ENCODE measurements at places on chromosomes 5 and 9. TPM values are rescaled to one million over a fixed set of nuclear protein-coding genes. Genes with fewer than 3 reads are reported as not detected.
A peak's percentile ranks its signal among the peaks of the same experiment; 100 is the strongest.

DNA sequence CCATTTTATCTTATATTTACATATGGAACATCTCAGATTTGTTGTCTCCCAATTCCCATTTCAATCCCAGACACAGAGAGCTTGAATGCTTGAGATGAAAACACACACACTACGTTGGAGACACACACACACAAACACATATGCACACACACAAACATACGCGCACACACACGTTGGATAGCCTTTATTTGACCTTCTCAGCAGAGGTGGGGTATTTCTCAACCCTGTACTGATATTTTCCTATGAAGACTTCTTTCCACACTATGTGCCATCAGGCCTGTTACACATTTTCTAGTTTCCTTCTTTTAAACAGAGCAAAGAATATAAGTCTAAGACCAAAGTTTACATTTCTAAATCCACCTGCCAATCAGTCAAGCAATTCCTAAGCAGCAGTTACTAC is 291.0 kb downstream of the TAF11L14 start:
- no peak for DNase-seq

- no peak for DNase-seq
Measured at GRCh38 chr5:142342128-142342981, 17.5 kb upstream of the SPRY4 start.

- DNase-seq, result peak; percentile 39
Measured at GRCh38 chr5:139658928-139659667, 10.9 kb downstream of the CXXC5 start.

ANKRD20A1 gene
- 0.26 TPM for total RNA-seq

DNA sequence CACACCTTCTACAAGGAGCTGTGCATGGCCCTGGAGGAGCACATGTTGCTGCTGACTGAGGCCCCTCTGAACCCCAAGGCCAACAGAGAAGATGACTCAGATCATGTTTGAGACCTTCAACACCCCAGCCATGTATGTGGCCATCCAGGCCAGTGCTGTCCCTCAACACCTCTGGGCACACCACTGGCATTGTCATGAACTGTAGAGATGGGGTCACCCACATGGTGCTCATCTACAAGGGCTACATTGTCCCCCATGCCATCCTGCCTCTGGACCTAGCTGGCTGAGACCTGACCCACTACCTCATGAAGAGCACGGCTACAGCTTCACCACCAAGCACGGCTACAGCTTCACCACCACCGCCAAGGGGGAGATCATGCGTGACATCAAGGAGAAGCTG is 49.0 kb upstream of the FBXL7 start:
- DNase-seq, result no peak

DNA sequence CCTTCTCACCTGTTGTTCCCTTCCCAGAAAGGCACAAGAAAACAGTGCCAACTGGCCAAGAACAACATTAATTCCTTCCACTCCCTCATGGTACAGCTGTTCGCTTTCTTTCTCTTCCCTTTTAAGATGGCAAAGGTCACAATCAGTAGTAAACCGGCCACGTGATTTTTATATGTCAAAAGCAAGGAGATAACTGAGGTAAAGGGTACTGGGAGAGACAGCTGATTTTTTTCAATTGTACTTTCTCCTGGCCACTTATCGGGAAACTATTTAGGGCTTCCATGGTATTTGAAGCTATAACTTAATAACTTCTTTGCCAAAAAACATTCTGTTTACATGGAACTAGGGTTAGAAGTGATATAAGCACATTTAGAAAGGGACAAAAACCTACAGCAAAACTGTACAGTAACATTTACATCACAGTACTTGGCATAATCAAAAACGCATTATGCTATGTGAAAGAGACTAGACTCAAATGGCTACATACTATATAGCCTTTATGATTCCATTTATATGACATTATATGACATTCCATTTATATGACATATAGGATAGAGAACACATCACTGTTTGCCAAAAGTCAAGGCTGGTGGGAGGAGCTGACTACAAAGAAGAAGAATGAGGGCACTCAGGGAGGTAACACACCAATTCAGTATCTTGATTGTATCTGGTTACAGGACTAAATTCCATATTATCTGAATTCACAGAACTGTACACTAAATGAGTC is 24.8 kb downstream of the PLPP1 start:
- DNase-seq, result peak; percentile 28

- DNase-seq, result no peak
Measured at GRCh38 chr9:3862561-3862960, 336.8 kb upstream of the RFX3 start.

DNA sequence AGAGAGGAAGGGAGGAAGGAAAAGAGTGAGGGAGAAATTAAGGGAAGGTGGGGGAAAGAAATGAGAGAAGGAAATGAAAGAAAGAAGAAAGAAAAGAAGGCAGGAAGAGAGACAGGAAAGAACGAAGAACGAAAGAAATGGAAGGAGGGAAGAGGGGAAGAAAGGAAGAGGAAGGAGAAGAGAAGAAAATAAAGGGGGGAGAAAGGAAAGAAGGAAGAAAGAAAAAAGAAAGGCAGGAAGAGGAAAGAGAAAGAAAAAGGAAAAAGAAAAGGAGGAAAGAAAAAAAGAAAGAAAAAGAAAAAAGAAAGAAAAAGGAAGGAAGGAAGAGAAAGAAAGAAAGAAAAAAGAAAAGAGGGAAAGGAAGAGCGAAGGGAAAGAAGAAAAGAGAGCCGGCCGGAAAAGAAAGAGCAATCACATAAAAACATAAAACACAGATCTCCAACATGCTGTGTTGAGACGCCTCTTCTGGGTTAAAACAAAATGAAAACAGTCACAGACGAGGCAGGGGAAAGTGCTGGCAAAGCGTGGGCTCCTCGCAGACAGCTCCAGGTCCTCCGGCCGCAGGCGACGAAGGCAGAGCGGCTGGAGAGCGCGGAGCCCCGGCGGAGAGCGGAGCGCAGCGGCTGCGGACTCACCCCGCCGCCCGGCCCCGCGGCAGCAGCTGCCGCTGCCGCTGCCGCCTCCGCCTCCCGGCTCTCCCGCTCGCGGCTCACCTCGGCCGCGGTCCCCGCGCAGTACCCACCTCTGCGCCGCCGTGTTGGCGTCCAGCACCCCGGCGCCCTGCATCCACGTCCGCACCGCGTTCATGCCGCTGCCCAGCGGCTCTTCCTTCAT is 896 bp downstream of the EBF1 start:
- peak; percentile 11 for DNase-seq

NUP155 gene
- 24.0 TPM for total RNA-seq

DNA sequence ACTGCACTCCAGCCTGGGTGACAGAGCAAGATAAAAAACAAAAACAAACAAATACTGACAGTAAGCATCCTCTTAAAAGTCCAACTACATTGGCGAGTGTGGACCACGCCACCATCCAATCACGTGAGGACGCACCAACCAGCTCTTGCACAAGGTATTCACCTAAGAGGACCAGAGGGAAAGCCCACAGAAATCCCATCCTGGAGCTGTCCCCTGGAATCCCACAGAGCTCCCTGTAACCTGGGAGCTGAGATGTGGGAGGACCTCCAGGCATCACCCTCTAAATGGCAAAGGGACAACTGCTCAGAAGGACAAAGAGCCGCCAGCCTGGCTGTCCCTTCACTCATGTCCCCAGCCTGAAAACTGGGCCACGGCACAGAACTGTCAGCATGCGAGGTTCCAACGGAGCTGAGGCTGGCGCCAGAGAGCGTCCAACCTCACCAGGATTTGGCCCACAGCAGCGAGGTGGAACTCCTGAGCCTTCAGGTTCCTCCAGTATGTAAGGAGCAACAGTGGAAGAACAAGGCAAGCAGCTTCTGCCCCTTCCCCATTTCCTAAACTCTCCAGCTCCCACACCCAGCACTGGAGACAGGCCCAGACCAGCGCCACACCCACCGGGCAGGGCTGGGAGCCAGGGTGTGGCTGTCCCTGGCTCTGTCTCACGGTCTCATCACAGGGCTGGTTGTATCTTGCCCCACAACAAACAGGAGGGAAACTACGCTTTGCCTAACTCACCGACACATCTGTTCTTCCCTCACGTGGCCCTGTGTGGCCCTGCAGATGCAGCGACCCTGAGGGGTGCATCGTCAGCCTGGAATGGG is 15.2 kb downstream of the IPPK start:
- DNase-seq, result peak; percentile 71

- no peak for DNase-seq
Measured at GRCh38 chr5:32298059-32298415, 14.7 kb downstream of the MTMR12 start.

- no peak for DNase-seq
Measured at GRCh38 chr9:21455320-21455719, 15.1 kb downstream of the IFNA1 start.

DNA sequence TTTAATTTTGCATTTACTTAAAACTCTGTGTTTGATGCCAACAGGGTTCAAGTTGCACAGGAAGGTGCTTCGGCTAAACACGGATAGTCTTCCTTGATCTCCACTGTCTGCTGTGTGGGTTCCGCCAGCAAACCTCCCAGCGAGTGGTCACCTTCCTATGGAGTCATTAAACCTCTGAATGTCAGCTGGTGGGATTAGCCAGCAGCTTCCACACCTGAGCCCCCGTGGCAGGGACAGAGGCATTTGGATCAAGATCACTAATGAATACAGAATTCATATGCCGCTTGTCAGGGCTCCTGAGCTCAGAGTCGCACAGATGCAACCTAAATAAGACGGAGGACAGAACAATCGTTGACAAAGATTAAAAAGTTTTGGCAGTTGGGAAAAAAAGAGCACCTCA is 39.5 kb downstream of the PSMB7 start:
- DNase-seq, result no peak

KIF20A gene
- total RNA-seq, result under 0.01 TPM

- DNase-seq, result peak; percentile 25
Measured at GRCh38 chr9:93096131-93096802, at the start of gene CARD19. Gene CARD19 (plus strand): TSS chr9:93096217. CDS start chr9:93096346, 129 bp downstream.

- peak; percentile 53 for DNase-seq
Measured at GRCh38 chr5:145697251-145697990, 137.7 kb downstream of the PRELID2 start.

- DNase-seq, result no peak
Measured at GRCh38 chr9:114282507-114282906, 40.4 kb upstream of the ORM1 start.

GRCh38 chr9:111474385-111474784 is 9.8 kb downstream of the ECPAS start:
- no peak for DNase-seq

PCDHGA11 gene
- total RNA-seq, result 3.2 TPM

- DNase-seq, result peak; percentile 79
Measured at GRCh38 chr5:135591277-135591676, 12.5 kb upstream of the CXCL14 start.

SLC6A3 gene
- not detected for total RNA-seq

PCDHB1 gene
- not detected for total RNA-seq
